CD4-positive, alpha-beta T cell treated with Interleukin-1 beta for 1 hour (primary cell): ENCODE measurements at places on chromosomes 2 and 18.

DNA sequence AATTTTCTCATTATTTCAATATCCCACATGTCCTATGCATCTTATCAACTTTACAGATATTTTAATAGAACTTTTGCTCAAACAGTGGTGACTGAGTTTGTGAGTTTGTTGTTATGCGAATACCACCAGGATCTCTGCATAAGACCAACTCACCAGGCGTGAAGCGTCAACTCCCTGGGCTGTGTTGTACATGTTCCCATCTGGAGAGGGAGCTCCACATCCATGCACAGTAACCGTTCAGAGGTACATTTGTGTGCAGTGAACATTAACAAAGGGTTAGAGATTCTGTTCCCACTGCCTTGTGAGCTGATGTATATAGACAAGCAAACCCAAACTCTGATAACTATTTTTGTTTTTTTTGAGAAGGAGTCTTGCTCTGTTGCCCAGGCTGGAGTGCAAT is 188.7 kb downstream of the MYT1L start:
- DNase-seq: no peak

- no peak for DNase-seq
These were observed 143.6 kb upstream of the TCF4 start for GRCh38 chr18:55731594-55732042.

GRCh38 chr2:208269091-208269490 is 3.0 kb downstream of the PIKFYVE start:
- no peak for DNase-seq

GRCh38 chr18:49640741-49641140 is 78.9 kb downstream of the LIPG start:
- no peak for DNase-seq

DNA sequence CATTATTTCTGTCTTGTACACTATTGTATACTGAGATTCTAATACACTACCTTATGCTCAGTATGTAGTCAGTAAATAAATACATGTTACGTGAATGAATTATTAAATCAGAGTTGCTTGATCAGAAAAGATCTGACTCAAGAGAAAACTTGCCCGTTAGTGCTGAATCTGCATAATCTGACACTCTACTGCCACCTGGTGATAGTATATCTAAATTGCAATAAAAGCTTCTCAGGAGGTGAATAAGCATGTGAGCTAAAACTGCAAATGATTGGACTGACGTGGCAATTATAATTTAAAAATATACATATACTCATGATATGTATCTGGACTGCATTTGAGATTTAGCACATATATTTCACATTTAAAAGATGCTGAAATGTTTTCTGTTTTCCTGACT is 70.4 kb downstream of the KIAA1328 start:
- peak; percentile 15 for DNase-seq

DNA sequence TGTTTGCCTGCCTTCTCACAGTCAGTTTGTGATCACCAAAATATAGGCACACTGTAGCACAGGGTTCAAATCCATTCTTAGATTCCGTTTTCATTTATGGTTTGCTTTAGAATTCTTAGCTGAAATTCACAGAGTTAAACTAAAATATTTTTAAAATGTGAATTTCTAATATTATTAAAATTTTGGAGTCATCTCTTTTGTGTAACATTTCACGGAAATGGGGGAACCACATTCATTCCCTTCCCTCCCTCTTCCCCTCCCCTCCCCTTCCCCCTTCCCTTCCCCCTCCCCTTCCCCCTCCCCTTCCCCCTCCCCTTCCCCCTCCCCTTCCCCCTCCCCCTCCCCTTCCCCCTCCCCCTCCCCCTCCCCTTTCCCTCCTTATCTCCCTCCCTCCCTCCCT is 11.4 kb upstream of the LDAH start:
- DNase-seq: no peak

DNA sequence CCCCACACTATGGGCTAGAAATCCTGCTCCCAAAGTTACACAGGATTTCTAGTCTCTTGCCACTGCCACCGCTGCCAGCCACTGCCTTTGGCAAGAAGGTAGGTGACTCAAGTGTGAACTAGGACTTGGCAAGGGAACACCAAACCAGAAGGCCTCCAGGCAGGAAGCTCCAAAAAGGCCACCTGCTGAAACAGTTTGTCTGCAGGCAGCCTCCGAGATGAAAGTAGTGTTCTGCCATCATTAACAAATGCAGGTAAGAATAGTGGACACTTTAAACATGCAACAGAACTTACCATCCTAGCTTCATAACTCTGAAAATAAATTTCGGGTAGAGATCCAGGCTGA is 3.9 kb downstream of the ANKRD44 start:
- peak; percentile 15 for DNase-seq

DNA sequence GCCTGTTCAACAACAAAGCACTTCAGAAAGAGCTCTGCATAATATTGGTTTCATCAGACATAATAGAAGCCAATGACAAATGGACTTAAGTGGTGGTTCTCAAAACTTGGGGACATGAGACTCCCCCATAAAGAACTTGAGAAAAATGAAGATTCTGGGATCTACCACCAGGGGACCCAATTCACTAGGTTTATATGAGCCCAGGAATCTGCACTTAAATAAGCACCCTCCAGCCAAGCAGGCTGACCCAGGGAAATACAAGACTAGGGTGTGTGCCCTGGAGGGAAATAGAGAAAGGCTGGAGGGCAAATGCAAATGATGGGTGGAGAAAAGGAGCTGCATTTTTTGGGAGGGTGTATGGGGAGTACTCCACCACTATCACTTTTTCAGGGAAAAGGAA is 52.5 kb downstream of the SATB2 start:
- DNase-seq: no peak
